ENCODE measurements at places on chromosomes 5 and 9.
A peak's percentile ranks its signal among the peaks of the same experiment; 100 is the strongest.

DNA sequence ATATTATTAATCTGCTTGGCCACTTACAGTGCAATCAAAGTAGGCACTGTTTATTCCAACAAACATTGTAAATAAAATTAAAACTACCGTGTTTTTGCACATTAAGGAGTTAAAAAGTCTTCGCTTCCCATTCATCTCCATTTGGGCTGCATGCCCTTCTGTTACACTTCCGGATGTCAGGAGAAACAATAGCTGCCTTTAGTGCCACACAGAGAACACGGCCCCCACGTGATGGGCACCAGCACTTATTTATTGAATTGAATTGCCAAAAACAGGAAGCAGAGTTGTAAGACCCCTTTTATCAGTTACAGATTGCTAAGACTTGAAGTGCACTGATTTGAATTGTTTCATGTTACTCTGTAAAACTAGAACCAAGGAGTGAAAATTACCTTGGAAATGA, 80.4 kb downstream of the LHFPL2 start:
- DNase-seq, result no peak

GRCh38 chr5:166991601-166992000, 1299.8 kb upstream of the WWC1 start:
- DNase-seq, result no peak

GRCh38 chr9:136793086-136793946, 2.2 kb downstream of the TMEM141 start:
- DNase-seq, result no peak

GRCh38 chr5:10556289-10556807, 7.5 kb upstream of the ANKRD33B start:
- no peak for DNase-seq

GRCh38 chr9:135032868-135033460, 54.5 kb upstream of the OLFM1 start:
- DNase-seq, result no peak

- no peak for DNase-seq
Measured at GRCh38 chr9:82571540-82571939, 491.4 kb downstream of the RASEF start.

DNA sequence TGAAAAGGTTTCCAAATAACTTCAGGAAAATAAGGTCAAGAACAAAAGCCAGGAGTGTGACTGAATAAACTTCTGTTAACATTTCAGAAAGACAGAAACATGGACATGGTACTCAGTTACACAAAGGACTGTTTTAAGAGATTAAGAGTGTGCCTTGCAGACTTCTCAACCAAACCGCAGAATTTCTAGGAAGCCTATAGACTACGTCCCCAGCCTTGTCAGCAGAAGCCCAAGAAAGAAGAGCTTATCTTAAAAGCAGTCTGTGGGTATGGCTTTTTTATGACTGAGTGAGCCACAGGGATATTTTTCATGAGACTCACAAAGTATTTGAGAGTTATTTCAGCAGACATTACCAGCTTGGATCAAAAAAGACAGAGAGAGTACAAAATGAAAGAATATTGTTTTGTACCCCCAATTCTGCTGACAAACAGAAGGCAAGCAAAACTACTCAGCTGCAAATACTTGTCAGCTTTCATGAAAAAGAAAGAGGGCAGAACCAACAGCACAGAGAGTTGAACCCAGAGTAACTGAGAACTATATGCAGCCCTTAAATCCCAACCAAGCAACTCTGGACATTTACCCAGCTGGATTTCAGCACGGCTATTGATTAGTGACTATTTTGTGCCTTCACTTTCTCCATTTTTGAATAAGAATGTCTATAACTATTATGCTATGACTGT, 711.0 kb upstream of the CTNND2 start:
- no peak for DNase-seq

- DNase-seq, result no peak
Measured at GRCh38 chr5:54695198-54695966, 177.8 kb downstream of the SNX18 start.

DNA sequence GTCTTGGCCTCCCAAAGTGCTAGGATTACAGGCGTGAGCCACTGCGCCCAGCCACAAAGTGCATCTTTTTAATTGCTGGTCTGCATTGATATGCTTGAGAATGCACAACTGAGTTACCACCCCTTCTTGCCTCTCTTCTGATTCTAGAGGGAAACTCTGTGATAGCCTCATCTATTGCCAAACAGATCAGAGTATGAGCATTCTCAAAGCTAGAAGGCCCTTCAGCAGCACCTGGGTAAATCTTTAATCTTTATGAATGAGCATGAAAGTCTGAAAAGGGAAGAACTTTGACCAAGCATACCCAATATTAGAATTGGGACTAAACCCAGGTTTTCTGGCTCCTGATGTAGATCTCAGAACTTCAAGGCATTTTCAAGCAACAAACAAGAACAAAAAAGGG, 298.3 kb upstream of the TNC start:
- no peak for DNase-seq

- no peak for DNase-seq
Measured at GRCh38 chr9:111897601-111898137, 1.1 kb downstream of the UGCG start.

- DNase-seq, result no peak
Measured at GRCh38 chr5:77645158-77645994, 6.9 kb upstream of the OTP start.

- DNase-seq, result peak; percentile 23
Measured at GRCh38 chr9:129584136-129584535, 36.8 kb downstream of the C9orf50 start.

DNA sequence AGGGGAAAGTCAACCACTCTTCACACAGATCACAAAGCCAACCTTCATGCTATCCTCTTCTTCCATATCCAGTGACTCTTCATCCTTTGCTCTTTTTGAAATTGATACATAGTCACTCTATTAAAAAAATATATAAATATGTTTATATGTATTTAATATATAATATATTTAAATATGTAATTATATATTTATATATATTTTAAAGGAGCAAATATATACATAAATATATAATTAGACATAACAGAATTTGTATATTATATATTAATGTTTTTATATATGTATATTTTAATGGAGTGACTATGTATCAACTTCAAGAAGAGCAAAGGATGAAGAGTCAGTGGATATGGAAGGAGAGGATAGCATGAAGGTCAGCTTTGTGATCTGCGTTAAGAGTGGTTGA, 374.9 kb downstream of the CDH9 start:
- DNase-seq, result no peak

GRCh38 chr5:34957857-34958690, 28.7 kb downstream of the DNAJC21 start:
- DNase-seq, result no peak

GRCh38 chr9:80720579-80720978, 968.8 kb downstream of the TLE1 start:
- no peak for DNase-seq

GRCh38 chr5:73507062-73507461, 8.8 kb downstream of the BTF3 start:
- DNase-seq, result peak; percentile 1

DNA sequence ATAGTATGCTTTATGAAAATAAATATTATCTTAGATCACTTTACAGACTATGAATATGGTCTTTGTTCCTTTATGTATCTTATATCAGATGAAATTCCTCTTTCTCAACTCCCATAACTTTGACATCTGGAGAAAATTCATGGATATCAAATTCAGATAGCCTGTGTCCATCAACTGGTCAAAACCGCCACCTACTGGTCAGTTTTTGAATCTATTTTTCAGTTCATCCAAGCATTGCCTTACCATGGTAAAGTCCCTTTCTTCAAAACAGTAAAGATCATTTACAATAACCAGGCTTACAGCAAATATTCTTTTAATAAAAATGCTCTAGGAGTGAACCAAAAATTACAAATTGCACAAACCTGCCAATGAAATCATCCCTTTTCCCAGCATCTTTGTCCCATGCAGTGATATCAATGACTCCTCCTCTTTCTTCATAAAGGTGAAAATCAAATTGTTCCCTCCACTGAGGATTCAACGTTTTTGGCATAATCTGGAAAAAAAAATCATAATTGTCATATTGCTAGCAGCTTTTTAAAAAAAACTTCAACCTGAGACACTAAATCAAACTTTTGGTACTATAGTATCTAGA, 290.5 kb downstream of the SLF1 start:
- no peak for DNase-seq

- DNase-seq, result no peak
Measured at GRCh38 chr9:81393985-81394811, 295.1 kb downstream of the TLE1 start.

GRCh38 chr9:98256756-98257155, 1.3 kb upstream of the TBC1D2 start:
- no peak for DNase-seq

GRCh38 chr9:107862881-107863280, 373.3 kb upstream of the KLF4 start:
- DNase-seq, result no peak

GRCh38 chr5:176416965-176417364, 626 bp upstream of the CLTB start:
- DNase-seq, result no peak

DNA sequence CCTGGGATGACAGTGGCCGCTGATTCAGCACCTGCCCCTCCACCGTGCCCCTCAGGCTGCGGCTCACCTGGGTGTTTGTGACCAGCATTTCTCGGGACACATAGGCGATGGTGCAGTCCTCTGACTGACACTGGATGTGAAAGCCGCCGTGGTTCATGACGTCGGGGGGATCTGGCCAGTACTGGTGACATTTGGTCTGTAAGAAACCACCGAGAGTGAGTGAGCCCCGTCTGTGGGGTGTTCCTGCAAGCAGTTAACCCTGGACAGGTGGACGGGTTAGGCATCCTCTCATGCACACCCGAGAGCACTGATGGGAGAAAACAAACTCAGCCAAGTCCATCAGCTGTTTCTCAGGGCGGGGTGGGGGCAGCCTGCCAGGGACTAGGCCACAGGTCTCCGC, 62.5 kb upstream of the EPB41L4B start:
- DNase-seq, result no peak

DNA sequence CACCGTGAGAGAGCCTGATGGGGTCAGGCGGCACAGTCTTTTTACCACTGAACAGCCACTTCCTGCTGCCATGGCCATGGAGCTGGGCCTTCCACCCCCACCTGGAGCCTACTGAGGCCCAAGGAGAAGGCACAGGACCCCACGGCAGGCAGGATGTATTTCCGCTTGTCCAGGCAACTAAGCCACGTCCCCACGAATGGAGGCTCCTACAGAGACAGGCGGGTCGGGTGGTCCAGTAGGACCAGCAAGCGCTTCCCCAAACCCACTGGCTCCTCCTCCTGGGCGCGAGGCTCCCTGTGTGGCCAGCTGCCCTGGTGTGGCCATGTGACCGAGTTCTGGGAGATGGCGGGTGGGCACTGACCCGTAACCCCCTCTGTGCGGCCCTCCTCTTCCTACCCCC, 66.5 kb downstream of the SECISBP2 start:
- no peak for DNase-seq

DNA sequence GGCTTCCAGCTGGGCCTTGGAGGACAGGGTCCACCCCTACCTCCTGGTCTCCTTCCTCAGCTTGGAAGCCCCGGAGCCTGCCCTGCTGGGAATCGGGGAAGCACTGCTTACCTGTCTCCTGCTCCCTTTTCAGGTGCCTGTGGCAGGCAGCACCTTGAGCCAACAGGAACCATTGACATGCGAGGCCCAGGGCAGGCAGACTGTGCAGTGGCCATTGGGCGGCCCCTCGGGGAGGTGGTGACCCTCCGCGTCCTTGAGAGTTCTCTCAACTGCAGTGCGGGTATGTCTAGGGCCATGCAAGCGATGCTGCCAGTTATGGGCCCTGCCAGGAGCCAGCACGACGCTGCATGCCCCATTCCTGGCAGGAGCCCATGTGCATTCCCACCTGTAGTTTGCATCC, 3.8 kb upstream of the CACFD1 start:
- no peak for DNase-seq

DNA sequence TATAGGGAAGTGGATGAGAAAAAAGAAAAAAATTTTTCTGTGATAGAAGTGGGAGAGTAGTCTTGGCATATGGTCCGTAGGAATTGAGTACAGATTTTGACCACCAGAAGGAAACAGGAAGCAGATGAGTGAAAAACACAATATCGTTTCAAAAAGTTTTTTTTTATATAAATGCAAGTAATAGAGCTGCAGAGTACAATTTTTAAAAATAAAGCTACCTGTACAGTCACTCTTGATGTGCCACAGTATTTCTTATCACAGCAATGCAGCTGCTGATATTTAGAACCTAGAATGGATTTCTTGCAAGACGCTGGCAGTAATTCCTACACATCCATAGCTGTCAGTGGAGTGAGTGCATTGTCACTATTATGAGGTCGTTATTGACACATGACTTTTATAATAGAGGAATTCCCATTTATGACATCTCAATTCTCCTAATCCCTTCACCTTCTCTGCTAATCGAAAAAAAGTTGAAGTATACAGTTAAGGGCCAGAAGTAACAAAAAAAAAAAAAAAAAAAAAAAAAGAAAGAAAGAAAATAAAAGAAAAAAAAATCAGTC, 477.7 kb downstream of the TAF11L14 start:
- DNase-seq, result no peak

- DNase-seq, result no peak
Measured at GRCh38 chr5:168305281-168305680, 13.8 kb downstream of the WWC1 start.

- no peak for DNase-seq
Measured at GRCh38 chr9:111096051-111096450, 57.8 kb upstream of the LPAR1 start.

DNA sequence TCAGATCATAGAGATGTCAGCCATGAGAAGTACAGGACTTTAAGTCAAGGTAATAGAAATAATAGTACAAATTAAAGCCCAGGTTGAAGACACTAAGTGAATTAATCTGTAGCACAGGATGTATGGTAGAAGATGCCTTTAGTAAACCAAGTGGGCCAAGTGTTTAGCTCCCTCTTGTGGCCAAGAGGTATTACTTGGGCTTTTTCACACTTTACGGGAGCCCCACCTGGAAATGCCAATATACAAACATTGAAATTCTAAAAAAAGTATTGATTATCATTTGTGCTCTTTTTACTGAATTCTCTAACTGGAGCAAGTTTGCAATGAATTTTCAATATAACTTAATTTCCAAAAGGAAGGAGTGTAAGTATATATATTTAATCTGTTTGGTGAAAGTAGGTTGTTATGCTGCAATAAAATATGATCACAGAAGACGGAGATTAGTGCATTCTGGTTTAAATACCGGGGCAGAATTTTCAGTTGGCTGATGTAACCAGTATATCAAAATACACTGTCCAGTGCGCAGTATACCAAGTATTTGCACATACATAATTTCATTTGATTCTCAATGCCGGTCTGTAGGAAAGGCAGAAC, 84.7 kb downstream of the PARP8 start:
- no peak for DNase-seq

GRCh38 chr5:54643685-54644106, 126.1 kb downstream of the SNX18 start:
- no peak for DNase-seq

- DNase-seq, result peak; percentile 1
Measured at GRCh38 chr9:5510360-5510931, at the start of gene PDCD1LG2. TSS of gene PDCD1LG2 (plus strand) at chr9:5510531. CDS start at chr9:5522547, 12,016 bp downstream.

GRCh38 chr9:114745108-114745848, 60.6 kb downstream of the TNFSF15 start:
- DNase-seq, result no peak
